ENCODE measurements at places on chromosomes 5 and 9.
A peak's percentile ranks its signal among the peaks of the same experiment; 100 is the strongest.

DNA sequence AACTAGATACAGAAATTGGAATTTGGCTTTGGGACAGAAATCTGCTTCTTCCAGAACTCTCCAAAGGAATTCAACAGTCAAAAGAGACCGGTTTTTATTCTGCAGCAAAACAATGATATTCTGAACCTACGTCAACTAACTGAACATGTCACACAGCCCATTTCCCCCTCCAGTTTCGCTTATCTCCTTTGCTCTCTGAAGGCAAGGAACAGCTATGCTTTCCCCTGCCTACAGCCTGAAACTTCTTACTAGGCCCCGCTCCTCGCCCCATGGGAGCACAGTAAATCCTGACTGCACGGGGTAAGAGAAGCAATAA, 488 bp downstream of the SKIC3 start:
- DNase-seq: no peak

- no peak for DNase-seq
Observed at GRCh38 chr5:14173377-14174229, 30.5 kb downstream of the TRIO start.

DNA sequence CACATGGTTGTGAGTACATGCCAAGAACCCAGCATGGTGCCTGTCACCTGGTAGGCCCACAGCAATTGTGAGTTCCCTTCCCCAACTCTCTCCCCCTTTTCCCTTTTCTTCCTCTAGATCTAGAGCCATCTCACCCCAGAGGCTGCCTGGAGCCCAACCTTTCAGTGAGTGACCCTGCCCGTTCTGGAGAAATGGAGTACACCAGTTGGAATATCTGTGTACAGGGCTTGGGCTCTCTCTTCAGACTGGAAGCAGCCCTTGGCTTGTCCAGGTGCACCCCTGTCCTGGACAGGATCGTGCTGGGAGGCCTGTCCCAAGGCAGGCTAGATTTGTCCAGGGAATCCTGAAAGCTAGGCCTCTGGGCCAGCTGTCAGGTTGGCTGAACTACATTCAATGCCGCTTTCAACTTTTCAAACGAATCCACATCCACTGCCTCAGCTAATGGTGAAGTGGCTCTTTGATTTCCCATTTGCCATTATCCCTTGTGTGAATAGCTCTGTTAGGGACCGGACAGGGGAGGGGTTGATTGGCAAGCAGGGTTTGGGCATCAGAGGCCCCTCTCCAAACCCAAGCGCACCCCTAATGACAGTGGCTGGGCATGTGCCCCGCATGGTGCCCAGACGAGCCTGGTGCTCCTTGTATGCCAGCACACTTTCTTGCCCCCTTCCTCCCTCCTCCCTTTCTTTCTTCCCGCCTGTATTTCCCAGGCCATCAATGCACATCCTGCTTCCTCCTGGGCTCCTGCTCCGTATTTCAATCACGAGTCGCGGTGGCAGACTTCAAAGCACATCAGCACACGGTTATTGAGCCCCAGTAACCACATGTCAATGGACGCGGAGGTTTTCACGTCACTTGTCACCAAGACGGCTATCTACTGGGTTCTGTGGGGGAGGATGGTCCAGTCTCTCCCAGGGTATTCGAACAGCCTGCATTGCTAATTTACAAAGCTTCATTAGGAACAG, 211.2 kb downstream of the DAB2IP start:
- no peak for DNase-seq

- no peak for DNase-seq
Observed at GRCh38 chr5:168477060-168477459, 9.2 kb upstream of the RARS1 start.

- DNase-seq: peak; percentile 61
Observed at GRCh38 chr5:151770383-151771258, 1.1 kb upstream of the G3BP1 start.

GRCh38 chr5:27129926-27130325, 91.5 kb upstream of the CDH9 start:
- DNase-seq: no peak

- DNase-seq: no peak
Observed at GRCh38 chr9:114454652-114455051, 50.6 kb downstream of the WHRN start.

- no peak for DNase-seq
Observed at GRCh38 chr9:15961217-15961616, 408.4 kb downstream of the CCDC171 start.

DNA sequence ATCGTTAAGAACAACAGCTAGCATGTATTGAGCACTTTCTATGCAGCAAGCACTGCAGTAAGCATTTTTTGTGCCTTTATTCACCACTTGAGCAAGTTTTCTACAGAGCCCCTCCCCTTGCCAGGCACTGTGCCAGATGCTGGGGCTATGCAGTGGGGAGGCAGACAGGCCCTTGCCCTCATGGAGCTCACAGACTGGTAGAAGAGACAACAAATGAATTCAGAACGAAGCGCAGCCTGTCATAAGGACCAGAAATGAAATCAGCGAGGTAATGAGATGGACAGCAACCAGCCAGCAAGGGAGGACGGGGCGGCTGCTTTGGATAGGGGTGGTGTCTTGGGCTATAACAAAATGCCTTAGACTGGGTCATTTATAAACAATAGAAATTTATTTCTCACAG, 68.8 kb downstream of the C9orf50 start:
- no peak for DNase-seq

DNA sequence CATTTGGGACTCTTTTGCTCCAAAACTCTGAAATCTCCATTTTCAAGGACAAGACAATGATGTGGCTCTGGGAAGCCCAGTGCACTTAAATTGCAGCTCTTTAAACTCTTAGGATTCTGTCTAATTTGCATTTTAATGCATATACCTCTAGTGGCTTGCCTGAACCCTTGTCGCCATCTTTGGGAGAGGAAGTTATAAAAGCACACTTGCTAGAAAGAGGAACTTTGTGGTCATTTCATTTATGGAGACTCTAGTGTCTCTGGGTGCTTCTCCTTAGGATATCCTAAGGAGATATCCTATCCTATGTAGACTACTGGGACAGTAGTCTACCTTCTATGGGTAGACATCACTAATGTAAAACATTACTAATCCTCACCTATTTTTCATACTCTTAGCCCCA, 77.3 kb upstream of the SLC1A3 start:
- no peak for DNase-seq

GRCh38 chr9:83418283-83418682, 119.9 kb downstream of the FRMD3 start:
- no peak for DNase-seq

DNA sequence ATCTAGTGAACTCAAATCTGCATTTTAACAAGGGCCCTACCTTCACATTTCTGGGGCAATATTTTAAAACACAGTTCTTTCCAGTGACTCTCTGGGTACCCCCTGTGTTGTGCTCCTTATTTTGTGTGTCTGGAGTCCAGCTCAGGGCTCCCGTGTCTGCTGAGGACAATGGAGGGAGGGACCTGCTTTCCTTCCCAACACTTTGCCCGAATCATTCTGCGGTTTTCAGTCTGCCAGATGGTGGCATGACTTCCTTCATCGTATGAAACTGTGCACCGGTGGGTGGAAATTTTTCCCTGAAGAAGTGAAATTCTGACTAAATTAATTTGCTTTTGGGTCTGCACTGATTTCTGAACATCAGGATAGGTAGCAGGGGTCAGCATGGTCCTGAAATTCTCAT, 153.6 kb upstream of the CD180 start:
- DNase-seq: no peak

DNA sequence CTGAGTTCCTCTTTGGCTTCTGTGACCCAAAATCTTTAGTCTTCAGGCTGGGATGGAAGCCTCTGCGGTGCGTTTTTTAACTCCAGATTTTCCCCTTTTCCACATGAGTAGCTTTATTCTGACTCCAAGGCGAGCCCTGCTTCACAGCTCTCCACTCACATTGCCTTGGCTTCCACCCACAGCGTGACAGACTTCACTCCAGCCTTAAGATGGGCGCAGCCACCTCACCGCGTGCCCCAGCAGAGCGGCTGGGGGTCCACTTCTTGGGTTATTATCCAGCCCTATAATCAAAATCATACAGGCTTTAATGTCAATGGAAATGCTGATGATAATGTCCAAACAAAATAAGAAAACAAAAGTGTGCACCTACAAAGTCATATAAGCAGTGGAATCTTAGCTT, 1.2 kb downstream of the EXOC3 start:
- no peak for DNase-seq

GRCh38 chr9:3074247-3074646, 230.4 kb upstream of the PUM3 start:
- DNase-seq: no peak

DNA sequence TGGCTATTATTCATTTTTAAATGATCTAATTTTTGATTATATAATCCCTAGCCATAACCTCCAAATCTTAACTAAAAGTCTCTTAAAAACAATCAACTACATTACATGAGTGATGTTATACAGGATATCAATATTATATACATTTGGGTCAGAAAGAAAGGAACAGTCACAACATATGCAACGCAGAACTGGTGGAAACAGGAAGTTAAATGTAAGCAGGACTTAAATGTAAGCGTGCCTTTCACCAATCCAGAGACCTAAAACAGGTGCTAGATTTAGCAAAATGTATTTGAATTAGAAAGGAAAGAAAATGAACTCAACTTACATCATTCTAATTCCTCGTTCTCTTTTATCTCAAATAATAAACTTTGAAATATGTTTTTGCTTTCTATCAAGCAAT, 738.5 kb downstream of the PTPRD start:
- no peak for DNase-seq

- no peak for DNase-seq
Observed at GRCh38 chr5:75620184-75620959, 9.1 kb downstream of the ANKDD1B start.

GRCh38 chr5:144356489-144356888, 185.8 kb downstream of the KCTD16 start:
- DNase-seq: no peak

DNA sequence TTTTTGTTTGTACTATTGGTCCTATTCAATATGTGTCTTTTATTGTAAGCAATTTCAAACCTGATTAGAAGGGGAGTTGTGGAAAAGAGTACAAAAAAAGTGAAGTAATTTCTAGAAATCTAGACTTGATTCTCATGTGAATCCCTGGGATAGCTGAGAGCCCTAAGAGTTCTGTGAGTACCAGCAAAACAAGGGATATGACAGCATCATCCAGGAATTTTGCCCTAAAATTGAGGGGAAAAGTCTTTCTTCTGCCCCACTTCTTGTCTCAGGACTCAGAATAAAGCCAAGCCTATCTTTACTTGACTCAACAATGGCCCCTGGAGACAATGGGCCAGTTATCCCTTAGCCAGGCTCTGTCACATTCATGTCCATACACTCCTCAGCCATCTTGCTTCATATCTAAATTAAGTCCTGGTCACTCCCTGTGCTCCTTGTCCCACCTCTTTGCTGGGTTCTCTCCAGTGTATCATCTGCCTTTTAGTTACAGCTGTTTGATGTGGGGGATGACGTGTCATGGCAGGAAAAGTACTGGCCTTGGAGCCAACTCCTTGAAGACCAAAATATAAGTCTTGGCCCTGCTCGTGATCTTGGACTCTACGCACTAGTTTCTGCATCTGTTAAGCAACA, 81.2 kb downstream of the ADAMTS12 start:
- DNase-seq: peak; percentile 59

- DNase-seq: no peak
Observed at GRCh38 chr9:36426945-36427344, 26.9 kb upstream of the RNF38 start.

DNA sequence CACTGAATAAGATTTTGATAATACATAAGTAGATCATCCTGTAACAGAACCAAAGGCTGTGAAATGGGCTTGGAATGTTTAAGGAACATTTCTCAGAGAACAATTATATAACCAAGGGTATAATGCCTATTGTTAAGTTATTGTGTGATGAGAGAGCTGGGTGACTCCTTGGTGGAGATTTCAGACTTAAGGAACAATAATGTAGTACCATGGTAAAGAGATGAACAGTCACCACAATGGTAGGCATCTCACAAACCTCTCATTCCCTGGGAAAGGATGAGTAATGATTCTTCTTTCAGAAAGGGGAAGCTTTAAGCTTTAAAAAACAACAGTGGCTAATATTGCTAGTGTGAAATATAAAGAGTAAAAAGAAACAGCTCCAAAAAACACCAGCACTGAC, 147.4 kb downstream of the TRIM36 start:
- no peak for DNase-seq

GRCh38 chr5:106159616-106160015, 1511.1 kb downstream of the EFNA5 start:
- no peak for DNase-seq

- DNase-seq: no peak
Observed at GRCh38 chr5:38765399-38765861, 80.4 kb upstream of the OSMR start.

DNA sequence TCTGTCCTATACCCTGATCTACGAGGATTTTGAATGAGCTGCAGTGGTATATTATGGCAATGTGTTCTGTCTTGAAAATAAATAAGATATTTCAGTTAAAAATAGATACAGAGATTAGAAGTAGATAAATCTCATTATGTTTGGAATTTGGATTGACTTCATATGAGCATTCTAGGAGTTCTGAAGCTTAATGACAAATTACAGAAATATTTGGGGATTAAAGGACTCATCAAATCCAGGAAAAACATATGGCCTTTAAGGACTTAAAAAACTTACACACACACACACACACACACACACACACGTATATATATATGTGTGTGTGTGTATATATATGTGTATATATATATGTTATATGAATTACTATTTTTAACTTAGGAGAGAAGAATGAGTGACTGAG, 446.9 kb upstream of the CD180 start:
- no peak for DNase-seq

DNA sequence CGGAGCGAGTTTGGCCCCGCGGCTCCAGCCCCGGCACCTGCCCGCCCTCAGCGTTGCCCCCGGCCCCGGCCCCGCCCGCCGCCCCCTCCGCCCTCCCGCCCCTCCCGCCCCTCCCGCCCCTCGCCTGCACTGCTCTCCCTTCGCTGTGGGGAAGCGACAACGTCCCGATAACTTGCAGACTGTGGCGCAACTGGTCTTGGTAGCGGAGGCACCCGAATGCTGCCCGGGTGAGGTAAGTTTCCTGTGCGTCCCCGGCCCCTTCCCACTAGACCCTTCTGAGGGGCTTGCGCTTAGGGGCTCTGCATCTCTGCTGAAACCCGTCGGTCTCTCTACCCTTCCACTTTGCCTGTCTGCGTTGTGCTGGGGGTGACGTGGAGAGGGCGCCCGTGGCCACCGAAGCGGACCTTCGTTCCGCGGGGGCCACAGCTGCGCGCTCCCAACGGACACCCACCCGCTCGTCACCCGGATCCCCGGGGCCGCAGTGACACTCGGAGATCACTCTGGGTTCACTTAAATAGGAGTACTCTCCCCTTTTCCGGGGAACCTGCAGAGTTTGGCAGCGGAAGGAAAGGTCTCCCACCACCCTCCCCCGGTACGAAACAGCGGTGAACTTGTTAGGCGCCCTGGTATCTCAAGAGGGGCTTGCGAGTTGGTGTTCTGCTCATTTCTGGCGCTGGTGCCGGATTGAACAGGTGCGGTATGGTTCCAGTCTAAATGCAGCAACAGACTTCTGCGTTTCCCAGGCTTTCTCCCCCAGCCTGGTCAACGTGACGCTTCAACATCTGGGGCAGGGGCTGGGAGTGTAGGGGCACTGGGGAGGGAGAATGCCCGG, 707 bp downstream of the PIP5K1B start:
- DNase-seq: no peak

DNA sequence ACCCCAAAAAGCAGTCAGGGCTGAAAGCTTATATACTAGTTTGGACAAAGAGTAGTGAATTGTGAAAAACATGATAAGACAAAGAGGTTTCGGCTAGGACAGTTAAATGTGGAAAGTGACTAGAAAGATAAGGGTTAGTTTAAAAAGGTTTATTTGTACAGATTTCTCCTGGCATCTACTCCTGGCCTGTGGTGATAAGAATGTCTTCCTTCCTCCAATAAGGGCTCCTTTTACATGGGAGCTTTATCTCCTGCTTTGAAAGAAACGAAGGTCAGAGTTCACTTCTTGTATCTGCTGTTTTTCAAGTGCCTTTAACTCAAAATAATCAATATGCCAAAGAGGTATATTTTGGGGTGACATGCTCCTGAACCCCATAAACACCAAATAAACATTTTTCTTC, 776.1 kb upstream of the COX7C start:
- DNase-seq: no peak
